ENCODE measurements at places on chromosomes 16 and 17. TPM values are rescaled to one million over a fixed set of nuclear protein-coding genes. Genes with fewer than 3 reads are reported as not detected.
A peak's percentile ranks its signal among the peaks of the same experiment; 100 is the strongest.

DNA sequence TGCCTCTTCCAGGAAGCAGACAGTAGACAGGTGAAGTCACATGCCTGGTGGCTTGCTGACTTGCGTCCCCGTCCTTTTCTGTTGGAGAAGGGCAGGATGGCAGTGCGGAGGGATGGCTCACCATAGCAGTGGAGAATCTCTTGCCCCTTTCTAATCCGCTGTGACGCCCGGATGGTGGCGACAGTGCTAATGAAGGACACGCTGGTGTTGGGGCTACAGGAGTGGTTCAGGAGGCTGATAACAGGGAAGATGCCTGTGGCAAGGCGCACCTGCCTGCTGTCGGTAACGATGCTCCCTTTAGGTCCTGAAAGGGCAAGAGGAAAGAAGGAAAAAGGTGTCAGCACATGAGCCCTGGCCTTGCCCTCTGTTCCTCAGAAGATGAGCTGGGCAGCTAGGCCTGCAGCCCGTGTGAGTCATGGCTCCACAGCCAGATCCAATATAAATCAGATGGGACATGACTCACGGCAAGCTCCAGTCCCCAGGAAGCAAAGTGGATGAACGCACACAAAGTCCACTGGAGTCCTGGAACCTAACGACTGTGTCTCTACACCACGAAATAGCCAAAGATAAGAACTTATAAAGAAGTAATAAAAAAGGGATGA, 25.5 kb downstream of the SERPINF1 start:
- no peak for DNase-seq

DNA sequence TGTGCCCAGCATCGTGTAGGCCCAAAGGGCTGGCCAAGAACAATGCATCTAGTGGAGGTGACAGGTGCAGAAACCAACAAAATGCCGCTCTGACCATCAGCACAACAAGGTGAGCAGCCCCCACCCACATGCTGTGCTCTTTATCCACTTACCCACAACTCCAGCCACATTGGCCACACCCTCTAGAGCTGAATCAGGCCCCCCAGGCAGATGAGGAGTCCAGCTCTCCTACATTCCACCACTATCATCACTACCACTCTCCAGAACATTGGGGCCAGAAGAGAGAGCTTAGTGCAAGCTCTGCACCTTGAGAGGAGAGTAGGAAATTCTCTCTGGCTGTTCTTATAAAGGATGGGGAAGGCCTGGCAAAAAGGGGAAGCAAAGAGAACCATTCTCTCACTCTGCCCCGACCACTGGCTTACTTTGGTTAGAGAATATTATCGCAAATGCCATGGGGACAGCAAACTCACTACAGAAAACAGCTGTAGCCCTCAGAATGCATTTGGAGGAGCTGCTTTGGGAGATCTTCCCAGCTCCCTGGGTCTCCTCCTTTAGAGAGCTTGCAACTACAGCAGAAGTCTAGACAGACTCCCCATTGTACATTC, 75.0 kb downstream of the TMEM132E start:
- DNase-seq, result no peak

Gene SCRN2
- total RNA-seq, result 149 TPM

DNA sequence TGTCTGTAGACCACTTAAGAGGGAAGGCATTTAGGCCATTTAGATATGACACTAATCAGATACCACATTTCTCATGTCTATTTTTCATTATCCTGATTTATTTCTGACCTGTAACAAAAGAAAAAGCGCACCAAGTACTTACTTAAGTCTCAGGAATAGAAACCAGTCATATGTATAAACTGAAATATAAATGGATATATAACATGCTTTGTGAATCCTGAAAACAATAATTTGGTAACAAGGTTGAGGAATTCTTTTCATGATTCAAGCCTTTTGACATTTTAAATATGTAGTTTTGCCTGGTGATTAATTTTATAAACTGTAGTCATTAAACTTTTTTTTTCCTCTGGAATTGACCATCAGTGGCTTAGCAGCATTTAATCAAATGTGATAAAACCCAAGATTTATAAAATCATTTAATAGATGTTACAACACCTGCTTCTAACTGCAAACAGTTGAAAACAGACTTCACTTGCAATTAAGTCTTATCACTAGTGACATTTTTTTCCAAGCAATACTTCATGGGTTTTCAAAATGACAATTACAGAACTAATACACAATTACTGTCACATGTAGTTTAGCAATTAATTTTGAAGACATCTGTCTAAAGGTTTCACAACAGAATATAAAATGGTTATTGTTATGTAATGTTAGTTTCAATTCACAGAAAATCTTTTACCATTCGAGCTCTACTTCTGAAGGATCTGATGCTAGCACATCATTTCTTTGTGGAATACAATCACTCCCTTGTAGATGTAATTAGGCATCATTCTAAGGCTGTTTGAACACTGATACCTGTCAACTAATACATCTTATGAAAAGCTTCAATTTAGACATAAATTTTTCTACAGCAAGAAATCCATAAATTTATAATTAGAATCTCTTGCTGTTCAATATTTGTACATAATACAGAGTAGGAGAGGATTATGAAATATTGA, 110.3 kb downstream of the TOX3 start:
- DNase-seq, result no peak

GRCh38 chr17:8991514-8992285, 26.2 kb upstream of the PIK3R5 start:
- peak; percentile 78 for DNase-seq

- no peak for DNase-seq
Measured at GRCh38 chr17:17978481-17979424, 6.1 kb downstream of the DRC3 start.

DNA sequence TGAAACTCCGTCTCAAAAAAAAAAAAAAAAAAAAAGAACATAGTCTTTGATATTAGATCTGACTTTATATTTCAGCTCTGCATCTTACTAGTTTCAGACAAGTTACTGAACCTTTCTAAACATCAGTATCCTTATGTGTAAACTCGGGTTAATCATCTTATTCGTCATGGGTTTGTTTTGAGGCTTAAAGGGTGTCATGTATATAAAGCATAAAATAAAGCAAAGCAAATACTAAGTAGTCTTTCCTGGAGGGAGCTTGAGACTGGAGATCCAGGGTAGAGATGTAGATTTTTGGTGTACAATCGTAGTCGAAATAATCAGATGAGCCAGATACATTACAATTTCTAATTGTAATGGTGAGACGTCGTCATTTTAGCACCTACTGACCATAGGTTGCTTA, 7.8 kb downstream of the BCAS3 start:
- DNase-seq, result no peak

- no peak for DNase-seq
Measured at GRCh38 chr16:60611844-60612243, 1424.4 kb downstream of the CDH8 start.

DNA sequence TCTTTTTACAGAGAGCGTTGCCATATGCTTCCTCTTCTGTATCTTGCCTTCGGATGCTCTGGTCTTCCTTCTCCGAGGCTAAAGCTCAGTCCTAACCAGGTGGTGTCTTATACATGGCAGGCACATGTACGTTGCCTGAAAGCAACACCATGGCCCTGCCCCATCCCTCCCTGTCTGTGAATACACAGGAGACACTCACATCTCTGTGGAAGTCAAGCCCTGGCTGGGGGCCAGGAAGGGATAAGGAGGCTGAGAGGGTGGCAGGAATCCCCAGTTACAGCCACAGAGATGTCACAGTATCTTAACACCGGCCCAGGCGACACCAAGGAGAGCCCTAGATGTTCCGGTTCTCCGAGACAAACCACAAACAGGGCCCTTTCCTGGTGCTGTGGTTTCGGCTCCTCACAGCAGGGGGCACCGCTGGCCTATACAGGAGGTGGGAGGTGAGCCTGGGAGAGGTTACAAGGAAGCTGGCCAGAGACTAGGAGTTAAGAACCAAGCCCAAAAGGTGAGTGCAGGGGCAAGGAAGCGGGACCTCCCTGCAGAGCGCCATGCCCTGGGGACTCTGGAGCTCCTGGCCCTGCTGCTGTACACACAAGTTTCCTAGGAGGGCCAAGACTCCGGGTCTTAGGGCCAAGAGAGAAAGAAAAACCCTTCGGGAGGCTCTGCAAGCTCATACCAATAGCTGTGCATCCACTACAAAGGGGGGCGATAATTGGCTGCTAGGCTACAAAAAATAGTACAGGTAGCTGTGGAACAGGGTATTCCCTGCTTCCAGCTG, 41.7 kb downstream of the SRL start:
- DNase-seq, result peak; percentile 81

Gene PRCD
- 7.3 TPM for total RNA-seq

GRCh38 chr16:14354561-14355351, 275.3 kb downstream of the PARN start:
- peak; percentile 15 for DNase-seq

Gene SBK1
- total RNA-seq, result 11.7 TPM

Gene GDE1
- 52.7 TPM for total RNA-seq

Gene SLC6A4
- 0.85 TPM for total RNA-seq

GRCh38 chr16:88561485-88562359, 8.5 kb upstream of the ZC3H18 start:
- peak; percentile 59 for DNase-seq

Measured in cardiac muscle cell (in vitro differentiated cells and primary cell).